ENCODE measurements at places on chromosomes 3 and 15.

GRCh38 chr15:40263024-40263754 lies 19.7 kb downstream of the ANKRD63 start:
- no peak for DNase-seq

DNA sequence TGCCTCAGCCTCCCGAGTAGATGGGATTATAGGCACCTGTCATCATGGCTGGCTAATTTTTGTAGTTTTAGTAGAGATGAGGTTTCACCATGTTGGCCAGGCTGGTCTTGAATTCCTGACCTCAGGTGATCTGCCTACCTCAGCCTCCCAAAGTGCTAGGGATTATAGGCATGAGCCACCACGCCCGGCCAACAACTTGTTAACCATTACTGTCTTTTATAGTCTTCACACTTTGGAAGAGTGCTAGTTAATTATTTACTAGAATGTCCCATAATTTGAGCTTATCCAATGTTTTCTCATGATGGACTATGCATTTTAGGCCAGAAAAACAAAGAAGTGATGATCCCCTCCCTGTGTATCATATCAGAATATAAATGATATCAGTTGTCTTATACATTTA lies 288.6 kb upstream of the CBLB start:
- DNase-seq: no peak

DNA sequence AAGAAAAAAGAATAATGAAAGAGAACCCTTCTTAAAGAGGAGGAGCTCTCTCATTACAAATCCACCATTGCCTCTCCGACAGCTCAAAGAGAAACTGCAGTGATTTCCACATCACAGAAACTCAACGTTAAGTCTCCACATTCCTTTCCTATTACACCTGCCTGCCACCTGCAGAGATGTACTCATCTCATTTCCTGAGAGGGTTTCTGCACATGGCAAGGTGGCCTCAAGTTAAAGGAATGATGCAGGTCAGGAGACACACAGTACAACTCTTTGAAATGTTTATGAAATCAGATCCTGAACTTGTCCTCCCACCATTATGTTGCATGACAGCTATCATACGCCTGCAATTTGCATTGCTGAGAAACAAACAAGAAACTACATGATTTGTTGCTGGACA lies 458.4 kb upstream of the ADAMTS9 start:
- no peak for DNase-seq

DNA sequence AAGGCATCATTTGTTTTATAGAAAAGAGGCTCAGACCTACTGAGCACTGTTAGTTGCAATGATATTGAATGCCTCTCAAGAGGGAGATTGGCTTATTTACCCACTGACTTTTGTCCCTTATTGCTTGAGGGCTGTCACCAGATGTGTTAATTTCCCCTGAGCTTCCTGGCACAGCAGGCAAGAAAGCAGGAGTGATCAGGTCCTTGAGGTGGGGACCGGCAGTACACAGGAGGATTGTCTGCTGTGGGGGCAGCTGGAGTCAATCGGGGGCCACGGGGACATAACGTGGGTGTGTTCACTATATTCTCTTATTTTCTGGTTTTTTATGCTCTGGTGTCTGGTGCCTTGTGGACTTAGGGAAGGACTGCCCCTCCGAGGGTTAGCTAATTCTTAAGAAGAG lies 44.6 kb downstream of the GASK1A start:
- no peak for DNase-seq

DNA sequence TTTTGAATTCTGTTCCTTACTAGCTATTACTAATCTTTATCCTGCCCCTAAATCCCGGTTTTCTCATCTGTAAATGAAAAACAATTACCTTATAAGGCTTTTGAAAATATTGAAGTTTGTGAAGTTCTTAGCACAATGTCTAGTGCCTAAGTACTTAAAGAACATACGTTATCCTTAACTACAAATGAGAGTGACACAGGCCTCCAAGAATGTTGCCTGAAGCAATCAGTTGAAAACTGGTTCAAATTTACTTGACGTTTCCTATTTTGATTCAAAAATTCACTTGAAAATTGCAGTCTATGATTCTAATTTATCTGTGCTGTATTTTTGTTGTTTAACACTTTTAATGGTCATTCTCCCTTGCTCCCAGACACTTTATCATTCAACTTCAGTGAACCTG lies 3.2 kb downstream of the SENP7 start:
- DNase-seq: no peak

GRCh38 chr15:71747128-71748083 lies 62.9 kb upstream of the NR2E3 start:
- DNase-seq: no peak

- no peak for DNase-seq
Measured at GRCh38 chr3:129686941-129687340, 80.5 kb upstream of the PLXND1 start.

DNA sequence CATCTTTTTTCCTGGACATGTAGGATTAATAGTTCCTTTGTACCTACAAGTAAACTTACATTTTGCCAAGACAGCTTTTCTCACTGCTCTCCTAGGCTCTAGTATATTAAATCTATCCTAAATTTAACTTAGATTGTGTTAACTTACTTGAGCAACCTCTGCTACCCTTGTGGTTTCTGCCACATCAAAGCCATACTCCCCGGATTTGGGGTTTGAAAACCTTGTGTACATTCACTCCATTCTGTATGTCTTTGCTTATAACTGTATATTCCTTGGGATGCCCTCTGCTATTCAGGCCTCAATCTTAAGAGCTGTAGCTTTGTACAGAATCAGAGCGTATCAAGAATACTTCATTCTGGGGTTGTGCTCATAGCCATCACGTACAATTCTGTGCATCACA lies 60.4 kb downstream of the ARIH1 start:
- peak; percentile 12 for DNase-seq

DNA sequence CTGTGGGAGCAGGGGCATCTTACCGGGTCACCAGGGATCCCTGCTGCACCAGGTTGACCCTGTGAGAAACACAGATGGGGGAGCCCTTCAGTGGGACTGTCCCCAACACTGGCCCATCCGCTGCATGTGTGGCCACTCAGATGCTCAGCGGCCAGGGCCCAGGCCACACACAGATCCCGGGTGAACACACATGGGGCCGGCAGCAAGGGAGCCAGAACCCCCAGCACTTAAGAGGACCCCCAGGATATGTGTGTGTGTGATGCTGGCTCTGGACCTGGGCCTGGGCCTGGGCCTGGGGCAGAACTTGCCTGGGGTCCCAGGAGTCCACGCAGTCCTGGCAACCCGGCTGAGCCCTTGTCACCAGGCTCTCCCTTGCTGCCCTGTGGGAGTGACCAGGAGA lies 4.9 kb upstream of the UCN2 start:
- no peak for DNase-seq

Measured in stimulated activated CD8-positive, alpha-beta memory T cell treated with anti-CD3 and anti-CD28 coated beads, Interleukin-4, amount 100 ng/mL, for 1 hour (primary cell).